ENCODE measurements at places on chromosomes 12 and 14.

- DNase-seq = no peak
Measured at GRCh38 chr14:40386433-40386832, 954.2 kb upstream of the FBXO33 start.

- peak; percentile 39 for DNase-seq
Measured at GRCh38 chr12:48489012-48489411, 6.7 kb downstream of the C12orf54 start.

DNA sequence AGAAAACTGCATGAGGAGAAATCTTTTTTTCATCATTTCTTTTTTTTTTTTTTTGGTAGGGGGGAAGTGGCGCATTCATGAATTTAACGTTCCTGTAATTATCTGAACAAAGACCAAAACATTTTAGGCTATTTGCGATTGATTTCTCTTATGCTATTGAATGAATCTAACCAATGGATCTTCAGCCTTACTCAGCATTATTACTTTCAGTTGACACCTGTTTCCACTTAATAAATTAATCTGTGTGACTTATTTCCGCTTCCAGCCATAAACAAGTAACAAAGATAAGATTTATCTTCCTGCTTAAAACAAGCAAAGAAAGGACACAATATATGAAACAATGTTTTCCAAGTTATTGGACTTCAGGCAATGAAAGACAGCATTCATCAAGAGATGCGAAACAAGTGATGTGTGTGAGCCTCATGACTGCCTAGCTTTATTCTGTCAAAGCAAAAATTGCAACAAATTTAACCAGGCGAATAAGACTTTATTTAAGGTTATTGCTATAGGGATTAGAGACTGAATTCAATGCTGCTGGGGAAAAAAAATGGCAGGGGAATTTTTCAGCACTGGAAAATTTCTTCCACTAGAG is 1026.9 kb downstream of the LRFN5 start:
- no peak for DNase-seq

GRCh38 chr12:70321191-70321590 is 44.9 kb upstream of the KCNMB4 start:
- DNase-seq = no peak

DNA sequence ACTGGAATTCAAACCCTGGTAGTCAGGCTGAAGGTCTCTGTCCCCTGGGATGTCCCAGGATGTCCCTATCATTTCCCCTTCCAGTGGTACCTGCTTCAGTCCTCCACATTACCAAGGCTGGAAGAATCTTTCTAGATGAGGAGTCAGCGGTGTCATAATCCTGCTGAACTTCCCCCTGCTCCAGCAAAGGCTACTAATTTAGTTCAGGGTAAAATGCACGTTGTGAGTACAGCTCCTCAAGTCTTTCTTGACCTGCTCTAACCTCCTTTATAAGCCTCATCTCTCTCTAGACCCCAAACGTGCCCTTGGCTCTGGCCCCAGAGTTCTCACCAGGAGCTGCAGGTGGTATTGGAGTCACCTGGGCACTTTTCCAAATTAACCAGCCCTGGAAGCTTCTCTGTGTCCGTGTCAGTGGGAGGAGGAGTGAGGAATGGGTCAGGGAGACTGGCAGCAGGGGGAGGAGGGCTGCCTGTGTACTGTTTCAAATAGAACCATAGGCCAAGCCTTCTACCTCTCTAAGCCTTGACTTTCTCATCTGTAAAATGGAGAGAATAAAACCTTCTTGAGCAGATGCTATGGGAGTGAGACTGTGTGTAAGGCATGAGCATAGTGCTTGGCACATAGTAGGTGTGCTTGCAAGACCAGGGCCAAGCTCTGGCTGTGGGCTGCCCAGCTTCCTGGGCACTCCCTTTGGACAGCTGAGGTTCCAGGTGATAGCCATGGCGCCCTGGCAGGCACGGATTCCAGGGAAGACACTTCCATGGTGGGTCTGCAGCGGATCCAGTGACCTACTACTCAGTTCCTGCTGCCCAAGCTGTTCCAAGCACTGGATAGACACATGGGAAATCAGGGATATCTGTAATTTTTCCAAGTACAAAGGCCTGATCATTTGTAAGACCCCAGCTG is 24.5 kb downstream of the ASB2 start:
- no peak for DNase-seq

- DNase-seq = no peak
Measured at GRCh38 chr14:105389976-105390848, 8.1 kb upstream of the TEX22 start.

GRCh38 chr12:29516431-29516875 is 19.0 kb upstream of the OVCH1 start:
- peak; percentile 76 for DNase-seq

DNA sequence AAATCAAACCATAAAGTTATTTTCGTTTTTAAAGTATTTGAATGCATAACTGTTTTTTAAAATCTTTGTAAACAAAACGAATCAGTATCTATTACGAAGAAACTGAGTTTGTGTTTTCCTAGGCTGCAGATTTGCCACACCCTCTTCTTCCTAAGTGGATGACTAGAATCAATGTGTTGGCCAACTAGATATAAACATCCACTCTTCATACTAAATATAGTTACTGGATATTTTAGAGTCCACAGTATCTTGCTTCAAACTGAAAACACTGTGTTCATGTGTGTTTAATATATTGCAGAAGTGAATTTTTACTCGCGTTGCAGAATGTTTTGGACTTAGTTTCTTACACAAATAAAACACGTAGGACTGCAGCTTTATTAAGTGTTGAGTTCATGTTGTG is 63.2 kb downstream of the KLHL28 start:
- DNase-seq = peak; percentile 28

- no peak for DNase-seq
Measured at GRCh38 chr14:82055515-82056115, 522.0 kb upstream of the SEL1L start.

- no peak for DNase-seq
Measured at GRCh38 chr14:36820901-36821300, 159.2 kb downstream of the PAX9 start.

DNA sequence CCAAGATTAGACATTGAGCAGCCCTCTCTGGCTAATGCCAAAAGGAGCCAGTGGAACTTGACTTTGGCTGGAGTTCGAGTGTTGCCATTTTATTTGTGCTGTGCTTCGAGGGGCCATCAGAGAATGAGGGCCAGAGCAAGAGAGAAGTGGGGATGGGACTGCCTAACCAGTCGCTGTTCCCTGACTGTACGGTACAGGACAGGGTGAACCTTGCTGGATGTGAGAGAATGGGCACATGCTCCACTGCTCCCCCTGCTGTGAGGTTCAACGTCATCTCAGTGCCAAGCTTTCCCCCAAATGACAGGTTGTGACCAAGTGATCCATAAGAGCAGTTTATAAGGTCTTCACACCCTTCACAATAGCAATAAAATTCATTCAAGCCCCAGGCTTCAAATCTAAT is 55.1 kb upstream of the BCL11B start:
- DNase-seq = no peak

- no peak for DNase-seq
Measured at GRCh38 chr14:104871145-104871655, 6.1 kb downstream of the CEP170B start.

- DNase-seq = no peak
Measured at GRCh38 chr12:92079054-92079385, 66.6 kb downstream of the BTG1 start.

- DNase-seq = no peak
Measured at GRCh38 chr12:44389896-44390295, 486.2 kb downstream of the NELL2 start.

GRCh38 chr14:91380123-91380522 is 37.5 kb downstream of the CCDC88C start:
- DNase-seq = no peak

GRCh38 chr12:21129906-21130305 is 1.1 kb upstream of the SLCO1B1 start:
- DNase-seq = no peak

DNA sequence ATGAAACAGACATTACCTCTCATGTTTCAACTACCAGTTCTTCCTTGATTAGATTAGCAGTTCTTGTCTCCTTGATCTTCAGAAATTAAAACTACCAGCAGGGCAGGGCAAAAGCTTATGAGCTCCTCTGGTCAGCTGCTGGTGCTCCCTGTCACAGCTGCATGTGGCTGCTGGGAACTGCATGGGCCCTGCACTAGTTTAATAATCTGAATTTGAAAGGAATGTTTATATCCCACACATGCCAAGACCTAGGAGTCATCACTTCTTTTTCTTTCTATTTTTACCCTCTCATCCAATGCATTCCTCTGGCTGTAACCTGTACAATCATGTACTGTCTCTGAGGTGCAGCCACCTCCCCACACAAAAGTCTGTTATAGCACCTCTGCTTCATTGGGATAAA is 73.9 kb downstream of the ARMH4 start:
- peak; percentile 65 for DNase-seq

- DNase-seq = no peak
Measured at GRCh38 chr14:53613404-53614253, 343.0 kb downstream of the BMP4 start.

GRCh38 chr12:21337959-21338744 is 3.4 kb upstream of the SLCO1A2 start:
- DNase-seq = no peak

DNA sequence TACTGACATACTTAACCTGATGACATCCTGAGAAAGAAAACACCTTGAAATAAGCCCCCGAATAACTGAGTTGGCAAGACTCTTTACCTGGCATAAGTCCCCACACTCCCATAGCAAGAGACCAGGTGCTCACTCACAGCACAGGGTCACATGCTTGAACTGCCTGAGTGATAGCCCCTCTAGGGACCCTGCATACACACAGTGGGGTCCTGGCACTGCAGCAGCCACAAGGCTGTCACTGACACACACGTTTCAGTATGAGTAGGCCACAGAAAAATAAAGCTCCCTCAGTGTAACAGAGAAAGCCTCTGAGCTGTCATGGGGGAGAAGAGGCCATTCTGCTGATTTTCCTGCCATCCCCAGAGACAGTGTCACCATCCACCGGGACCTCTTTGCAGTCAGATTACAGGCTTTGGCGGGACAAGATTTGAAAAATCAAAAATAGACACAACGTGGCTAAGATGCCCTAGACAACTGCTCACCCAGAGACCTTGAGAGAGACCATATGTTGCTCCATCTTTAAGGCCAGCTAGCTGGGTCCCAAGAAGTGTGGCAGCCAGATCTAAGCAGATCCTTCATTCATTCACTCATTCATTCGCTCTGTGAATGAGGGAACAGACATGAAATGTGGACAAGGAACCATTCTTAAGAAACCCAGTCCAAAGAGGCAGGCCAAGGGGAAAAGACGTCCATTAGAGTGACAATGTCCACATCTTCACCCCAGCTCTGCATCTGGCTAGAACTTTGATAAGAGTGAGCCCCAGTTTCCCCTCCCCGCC is 1.6 kb downstream of the SCARB1 start:
- no peak for DNase-seq

DNA sequence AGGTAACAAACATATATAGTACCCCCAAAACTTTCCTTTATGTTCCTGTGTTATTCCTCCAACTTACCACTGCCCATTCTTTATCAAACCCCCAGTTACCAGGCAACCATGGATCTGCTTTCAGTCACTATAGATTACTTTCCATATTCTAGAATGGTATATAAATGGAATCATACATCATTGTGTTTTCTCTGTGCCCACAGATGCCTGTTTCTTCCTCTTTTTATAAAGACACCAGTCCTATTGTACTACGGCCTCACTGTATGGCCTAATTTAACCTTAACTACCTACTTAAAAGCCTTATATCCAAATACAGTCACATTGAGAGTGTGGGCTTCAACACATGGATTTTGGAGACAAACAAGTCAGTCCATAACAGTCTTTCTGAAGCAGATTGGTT is 2.6 kb downstream of the TAS2R14 start:
- no peak for DNase-seq

- no peak for DNase-seq
Measured at GRCh38 chr12:15782667-15783066, 6.5 kb downstream of the EPS8 start.

GRCh38 chr14:88825503-88825902 is 1.1 kb downstream of the TTC8 start:
- no peak for DNase-seq

DNA sequence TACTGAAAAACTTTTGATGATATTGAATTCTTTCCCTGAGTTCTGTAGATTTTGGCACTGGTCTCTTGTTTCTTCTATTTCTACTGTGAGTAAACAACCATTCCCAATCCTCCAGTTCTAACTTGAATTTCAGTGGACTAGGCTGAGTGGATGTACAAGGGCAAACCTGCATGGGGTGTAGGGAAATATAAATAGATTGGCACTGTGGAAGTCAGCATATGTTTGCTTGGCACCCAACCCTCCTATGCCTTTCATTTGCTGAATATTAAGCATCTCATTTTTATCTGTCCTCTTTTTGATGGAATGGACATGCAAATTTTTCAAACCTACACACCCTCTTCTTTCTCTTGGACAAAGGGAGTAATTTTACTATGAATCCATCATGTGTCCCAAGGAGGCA is 828.3 kb downstream of the DIO2 start:
- no peak for DNase-seq

DNA sequence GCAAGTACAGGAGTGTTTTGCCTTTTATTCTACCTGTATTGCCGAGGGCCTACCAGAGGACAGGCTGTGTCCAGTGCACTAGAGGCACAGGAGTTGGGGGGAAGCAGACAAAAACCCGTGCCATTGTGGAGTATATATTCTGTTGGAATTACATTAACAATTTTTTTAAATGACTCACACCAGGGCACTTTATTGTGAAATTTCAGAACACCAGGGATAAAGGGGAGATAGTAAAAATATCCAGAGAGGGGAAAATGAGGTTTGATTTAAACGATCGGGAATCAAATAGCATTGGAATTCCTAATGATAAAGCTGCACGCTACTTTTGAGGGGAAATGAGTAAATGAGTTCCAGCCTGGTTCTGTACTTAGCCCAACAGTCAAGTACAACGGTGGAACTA is 123.2 kb downstream of the PELI2 start:
- DNase-seq = no peak

GRCh38 chr12:107411792-107412535 is 273.6 kb upstream of the PWP1 start:
- DNase-seq = peak; percentile 9

DNA sequence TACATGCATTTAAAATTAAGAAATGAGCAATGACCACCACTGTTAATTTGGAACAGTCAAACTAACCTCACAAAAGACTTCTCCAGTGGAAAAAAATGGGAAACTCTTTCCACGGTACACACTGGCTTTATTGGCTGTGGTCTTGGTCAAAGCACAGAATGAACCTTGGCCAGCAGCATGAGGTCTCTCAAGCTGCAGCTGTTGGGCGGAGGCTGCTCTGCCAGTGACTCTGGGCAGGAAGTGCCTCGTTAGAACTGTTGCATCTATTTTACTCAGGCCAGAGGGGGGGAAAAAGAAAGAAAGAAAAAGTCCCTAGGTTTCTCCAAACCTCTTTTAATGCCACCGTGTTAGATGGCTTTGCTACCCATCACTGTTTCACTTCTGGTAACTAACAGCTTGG is 279.8 kb upstream of the DIO2 start:
- peak; percentile 51 for DNase-seq

GRCh38 chr12:106284358-106285105 is 18.0 kb upstream of the TCP11L2 start:
- no peak for DNase-seq

GRCh38 chr14:106842687-106843086 is 1316.3 kb downstream of the TMEM121 start:
- no peak for DNase-seq

- no peak for DNase-seq
Measured at GRCh38 chr14:102913341-102914211, 8.9 kb upstream of the AMN start.
